ENCODE measurements at places on chromosomes 11 and 22.

DNA sequence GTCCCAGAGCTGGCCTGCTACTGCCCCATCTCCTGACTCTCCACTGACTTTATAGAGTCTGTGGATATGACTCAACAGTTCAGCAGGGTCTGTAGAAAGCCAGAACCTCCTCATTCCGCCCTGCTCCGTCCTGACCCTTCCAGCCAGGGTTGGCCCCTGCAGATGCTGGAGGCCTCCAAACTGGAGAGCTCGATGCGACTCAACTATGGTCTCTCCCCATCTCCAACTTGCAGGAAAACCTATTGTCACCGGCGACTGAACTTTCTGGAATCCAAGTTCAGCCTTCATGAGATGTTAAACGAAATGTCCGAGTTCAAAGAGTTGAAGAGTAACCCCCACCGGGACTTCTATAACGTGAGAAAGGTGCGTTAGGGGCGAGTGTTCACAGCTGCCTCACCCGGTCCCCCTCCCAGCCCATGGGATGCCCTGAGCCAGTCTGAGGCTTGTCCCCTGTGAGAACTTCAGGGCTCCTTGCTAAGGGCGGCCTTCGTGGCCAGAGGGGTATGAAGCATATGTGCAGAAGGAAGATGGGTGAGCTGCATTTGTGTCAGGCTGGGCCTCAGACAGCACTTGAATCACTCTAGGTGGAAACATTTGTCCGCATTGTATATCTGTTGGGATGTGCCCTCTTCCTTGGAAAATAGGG lies 32.1 kb downstream of the AMPD3 start:
- DNase-seq = no peak

GRCh38 chr11:125376856-125377255 lies 119.2 kb downstream of the FEZ1 start:
- no peak for DNase-seq

- no peak for DNase-seq
Measured at GRCh38 chr22:27690599-27690998, 111.0 kb downstream of the MN1 start.

GRCh38 chr22:21865041-21865440 lies 2.4 kb downstream of the MAPK1 start:
- no peak for DNase-seq
